CD4-positive, alpha-beta memory T cell (primary cell): ENCODE measurements at places on chromosomes 7 and 10. TPM values are rescaled to one million over a fixed set of nuclear protein-coding genes. Genes with fewer than 3 reads are reported as not detected.

HKDC1 gene
- total RNA-seq: 3.5 TPM

NRBF2 gene
- total RNA-seq: 18.2 TPM

SLC13A4 gene
- not detected for total RNA-seq

FZD8 gene
- total RNA-seq: 1.2 TPM

PDE1C gene
- not detected for total RNA-seq

GRCh38 chr7:41928781-41929180, 225.9 kb upstream of the INHBA start:
- DNase-seq: no peak

DNA sequence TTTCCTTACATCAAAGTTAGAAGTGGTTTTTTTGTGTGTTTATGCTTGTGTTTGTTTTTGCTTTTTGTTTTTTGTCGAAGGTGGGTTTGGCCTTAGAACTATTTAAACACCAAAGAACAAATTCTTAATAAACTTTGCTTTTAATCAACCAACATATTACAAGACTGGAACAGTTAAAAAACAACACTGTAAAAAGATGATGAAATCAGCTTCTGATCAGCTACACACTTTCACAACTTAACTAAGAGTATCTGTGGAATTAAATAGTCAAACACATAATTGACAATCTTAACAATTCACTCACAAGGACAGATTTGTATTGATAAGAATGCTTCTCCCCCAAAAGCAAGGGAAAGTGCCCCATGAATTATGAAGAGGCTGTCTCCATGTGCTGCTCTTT, 58.8 kb downstream of the MRPL32 start:
- DNase-seq: no peak

DNA sequence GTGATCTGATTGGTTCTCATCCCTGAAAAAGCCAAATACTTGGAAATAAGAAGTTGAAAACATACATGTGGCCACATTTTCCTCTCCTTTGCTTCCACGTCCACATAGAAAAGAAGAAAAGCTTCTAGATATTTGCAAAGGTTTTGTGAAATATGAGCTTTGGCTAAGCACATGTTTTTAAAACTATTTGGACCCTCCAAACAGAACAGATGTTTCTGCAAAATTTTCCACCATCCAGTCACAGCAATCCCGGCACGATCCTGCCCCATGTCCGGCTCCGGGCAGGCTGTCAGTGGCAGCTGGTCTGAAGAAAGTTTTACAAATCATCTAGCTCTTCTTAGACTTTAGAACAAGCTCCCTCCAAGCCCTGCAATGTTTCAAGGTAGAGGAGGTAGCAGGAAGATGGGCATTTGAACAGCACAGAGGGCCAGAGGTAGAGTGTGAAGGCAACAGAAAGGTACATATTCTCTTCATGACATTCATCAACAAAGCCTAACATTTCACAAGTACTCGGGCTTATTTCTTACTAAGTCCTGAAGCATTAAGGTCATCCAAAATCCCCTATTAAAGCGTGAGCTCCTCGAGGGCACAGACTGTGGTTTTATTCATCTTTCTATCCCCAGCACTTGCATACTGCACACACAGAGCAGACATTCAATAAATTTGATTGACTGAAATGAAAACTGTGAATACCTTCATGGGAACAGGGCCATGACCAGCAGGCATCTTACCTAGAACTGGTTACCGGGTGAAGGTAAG, 110.1 kb downstream of the JAZF1 start:
- no peak for DNase-seq

DNA sequence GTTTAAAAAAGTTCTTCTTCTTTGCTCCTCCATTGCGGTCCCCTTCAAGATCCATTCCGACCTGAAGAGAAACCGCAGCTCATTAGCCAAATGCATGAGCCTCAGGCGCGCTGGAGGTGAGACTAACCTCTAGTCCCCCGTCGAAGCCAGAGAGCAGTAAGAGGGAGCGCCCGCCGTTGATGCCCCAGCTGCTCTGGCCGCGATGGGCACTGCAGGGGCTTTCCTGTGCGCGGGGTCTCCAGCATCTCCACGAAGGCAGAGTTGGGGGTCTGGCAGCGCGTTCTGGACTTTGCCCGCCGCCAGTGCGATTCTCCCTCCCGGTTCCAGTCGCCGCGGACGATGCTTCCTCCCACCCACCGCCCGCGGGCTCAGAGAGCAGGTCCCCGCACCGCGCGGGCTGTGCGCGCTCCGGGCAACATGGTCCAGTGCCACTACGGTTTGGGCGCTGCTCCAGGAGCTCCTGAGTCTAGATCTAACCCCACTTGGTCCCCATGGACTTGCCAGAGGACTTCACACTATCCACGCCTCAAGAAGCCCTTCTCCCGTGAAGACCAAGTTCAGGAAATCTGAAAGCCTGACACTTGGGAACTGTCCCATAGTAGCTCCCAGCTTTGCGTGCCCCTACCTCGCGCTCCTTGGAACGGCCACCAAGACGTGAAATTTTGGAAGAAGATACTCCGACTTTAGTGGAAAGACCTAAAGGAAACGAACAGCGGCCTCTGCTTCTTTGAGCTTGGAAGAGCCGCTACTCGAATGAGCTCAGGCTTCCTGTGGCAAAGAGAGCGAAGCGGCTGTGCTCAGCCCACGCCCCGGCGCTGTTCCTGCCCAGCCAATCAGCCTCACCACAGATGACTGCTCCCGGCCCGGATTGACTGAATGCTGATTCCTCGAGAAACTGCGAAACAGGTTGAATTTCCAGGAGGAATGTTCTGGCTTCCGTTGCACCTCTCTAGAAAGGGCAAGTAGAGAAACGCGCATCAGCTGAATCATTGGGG, at the start of gene ABCB1:
Gene ABCB1, minus strand, starts transcription at position 755 of the 995 bp plus-strand sequence. Its CDS starts 700 bp downstream, at position 55.
- peak; percentile 44 for DNase-seq

GRCh38 chr7:45055594-45056219, 33.1 kb downstream of the NACAD start:
- DNase-seq: no peak

DNA sequence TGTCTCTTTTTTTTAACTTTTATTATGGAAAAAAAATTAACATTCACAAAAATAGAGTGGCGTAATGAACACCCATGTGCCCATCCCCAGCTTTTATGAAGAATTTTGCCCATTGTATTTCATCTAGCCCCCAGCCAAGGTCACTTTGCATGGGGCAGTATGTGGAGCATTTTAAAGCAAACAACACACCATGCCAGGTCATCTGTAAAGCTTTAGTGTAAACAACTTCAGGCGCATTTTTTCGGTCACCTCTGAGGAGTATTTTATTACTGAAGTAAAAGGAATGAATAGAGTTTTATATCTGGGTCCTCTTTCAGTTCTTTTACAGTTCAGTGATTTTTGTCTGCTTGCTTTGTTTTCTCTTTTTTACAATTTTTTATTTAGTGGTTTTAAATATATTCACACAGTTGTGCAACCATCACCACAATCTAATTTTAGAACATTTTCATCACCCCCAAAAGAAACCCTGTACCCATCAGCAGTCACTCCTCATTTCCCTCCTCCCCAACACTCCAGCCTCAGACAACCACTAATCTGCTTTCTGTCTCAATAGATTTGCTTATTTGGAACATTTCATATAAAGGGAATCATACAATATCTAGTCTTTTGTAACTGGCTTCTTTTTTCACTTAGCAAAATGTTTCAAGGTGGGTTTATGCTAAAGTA, 87.9 kb downstream of the SLC37A3 start:
- no peak for DNase-seq

DNA sequence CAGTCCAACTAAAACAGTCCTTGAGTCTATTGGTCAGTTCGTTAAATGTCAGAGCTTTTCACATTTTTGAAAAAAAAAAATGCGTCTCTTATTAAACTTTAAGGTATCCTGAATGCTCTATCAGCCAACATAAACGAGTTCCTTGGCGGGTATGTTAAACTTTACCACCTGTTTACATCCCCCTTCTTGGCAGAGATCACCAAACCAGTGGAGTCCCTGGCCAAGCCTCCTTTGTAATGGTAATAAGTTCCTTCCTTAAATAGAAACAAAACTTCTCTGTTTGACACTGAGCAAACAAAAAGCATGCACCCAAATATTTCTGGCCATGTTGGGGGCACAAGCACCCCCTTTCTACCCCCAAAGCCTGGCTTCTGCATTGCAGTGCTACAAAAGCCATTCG, 3.2 kb downstream of the TRIL start:
- no peak for DNase-seq
